ENCODE measurements at places on chromosomes 6 and 20.

- DNase-seq = no peak
Observed at GRCh38 chr6:163483107-163483506, 68.6 kb downstream of the QKI start.

- DNase-seq = no peak
Observed at GRCh38 chr20:62023935-62024334, 41.7 kb downstream of the TAF4 start.

- peak; percentile 36 for DNase-seq
Observed at GRCh38 chr6:2764610-2765165, 505 bp upstream of the WRNIP1 start.

DNA sequence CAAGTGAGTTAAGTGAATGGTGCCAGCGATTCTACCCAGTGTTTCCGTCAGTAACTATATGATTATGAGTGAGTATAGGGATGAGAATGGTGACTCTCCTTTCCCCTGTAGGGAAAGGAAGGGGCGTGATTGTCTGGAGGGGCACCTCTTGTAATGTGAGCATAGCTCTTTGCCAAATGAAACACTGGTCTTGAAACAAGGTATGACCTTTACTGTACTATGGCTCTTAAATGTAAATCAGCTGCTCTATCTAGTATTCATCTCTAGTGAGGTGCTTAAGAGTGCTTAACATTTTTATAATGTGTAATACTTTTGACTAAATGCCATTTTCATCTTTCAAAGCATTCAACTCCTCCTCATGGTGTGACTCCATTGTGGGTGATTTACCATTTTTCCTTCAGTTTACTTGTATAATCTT, 11.0 kb downstream of the PANK2 start:
- no peak for DNase-seq

DNA sequence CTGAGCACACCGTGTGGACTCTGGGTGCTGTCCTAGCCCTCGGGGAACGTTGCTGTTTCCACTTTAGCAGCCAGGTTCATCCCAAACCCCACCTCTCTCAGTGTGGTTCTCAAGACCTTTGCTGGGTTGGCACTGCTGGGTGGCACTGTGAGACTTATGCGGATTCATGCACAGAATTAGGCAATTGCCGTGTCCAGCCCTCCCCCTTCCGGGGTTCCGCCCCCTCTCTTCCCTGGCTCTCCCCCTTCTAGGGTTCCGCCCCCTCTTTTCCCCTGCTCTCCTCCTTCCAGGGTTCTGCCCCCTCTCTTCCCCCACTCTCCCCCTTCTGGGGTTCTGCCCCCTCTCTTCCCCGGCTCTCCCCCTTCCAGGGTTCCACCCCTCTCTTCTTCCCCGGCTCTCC, 39.8 kb upstream of the SLCO4A1 start:
- peak; percentile 7 for DNase-seq

DNA sequence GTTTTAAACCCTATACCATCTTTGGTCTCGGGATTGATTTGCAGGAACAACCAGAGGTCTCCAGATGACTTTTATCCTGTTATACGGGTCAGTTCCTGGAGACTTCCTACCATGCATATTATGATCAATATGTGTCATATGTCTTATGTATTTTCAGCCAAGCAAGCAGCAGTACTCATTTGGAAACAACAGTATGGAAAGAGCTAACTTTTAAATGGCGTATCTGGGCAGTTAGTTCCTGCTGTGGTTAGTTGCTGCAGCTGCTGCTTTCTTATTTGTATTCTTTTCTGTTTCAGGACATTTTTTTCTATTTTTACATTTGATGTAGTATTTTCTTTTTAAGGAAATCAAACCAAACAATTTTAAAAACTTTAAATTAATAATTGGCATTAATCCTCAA, 207.5 kb downstream of the MANEA start:
- no peak for DNase-seq

DNA sequence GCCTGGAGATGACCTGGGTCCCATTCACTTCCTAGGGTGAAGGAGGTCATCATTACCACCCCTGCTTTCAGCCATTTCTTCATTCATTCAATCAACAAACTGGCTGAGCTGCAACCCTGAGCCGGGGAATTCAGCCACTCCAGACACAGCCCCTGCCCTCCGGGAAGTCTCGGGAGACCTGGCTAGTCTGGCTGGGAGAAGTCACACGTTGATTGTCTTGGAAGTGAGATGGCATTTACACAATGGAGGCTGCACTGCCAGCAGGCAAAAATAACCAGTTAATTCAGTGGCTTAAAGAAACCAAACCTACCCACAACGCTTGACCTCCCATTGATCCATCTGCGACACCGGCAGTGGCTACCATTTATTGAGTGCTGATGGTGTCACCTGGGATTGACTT, 2.0 kb upstream of the PMEPA1 start:
- DNase-seq = no peak

GRCh38 chr20:4711511-4711910, 10.2 kb upstream of the PRND start:
- DNase-seq = no peak

- no peak for DNase-seq
Observed at GRCh38 chr6:37507690-37508421, 8.2 kb upstream of the CCDC167 start.

DNA sequence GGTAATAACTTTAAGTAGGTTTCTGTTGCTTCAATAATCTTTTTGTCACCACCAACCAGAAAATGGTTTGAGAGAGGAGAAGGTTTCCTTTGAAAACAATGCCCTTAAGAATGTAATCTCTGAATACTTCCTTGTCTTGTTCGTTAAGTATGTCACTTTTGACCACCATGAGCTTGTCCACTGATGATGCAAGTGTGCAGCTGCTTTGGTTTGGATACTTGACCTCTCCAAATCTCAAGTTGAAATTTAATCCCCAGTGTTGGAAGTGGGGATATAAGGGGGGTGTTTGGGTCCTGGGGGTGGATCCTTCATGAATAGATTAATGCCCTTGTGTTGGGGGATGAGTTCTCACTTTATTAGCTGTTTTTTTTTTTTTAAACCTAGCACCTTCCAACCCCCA, 985.4 kb downstream of the EPHA7 start:
- DNase-seq = no peak

DNA sequence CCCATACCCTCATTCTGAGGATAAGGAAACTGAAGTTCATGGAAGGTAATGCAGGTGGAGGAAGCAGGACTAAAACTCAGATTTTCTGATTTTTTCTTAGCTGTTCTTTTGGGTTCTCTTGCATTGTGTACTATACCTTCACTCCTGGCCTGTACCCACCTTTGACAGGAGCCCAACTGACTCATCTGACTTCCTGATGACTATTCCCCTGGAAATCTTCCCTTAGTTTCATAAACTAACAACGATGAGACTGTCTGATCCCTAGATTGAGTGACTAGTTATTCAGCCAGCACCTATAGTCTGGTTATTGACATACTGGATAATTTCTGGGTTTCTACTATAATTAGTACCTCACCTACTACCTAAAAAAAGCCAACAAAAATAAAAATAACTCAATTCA, 10.1 kb downstream of the CRYBG1 start:
- DNase-seq = no peak

DNA sequence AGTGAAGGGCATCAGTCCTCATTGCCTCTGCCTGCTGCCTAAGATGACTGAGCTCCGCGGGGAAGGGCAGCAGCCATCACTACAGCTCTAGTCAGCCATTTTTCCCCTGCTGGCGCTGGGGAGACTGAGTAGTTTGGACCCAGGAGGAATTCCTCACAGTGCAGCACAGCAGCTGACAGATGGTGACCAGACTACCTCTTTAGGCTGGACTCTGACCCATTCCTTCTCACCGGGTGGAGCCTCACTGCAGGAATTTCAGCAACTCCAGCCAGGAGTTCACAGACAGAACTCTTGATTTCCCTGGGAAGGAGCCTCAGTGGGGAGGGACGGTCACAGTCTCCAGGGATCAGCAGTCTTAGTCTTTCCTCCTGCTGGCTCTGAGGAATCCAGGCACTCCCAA, 492.0 kb upstream of the MMS22L start:
- no peak for DNase-seq

GRCh38 chr6:158022749-158023596, 41.3 kb downstream of the SYNJ2 start:
- no peak for DNase-seq

DNA sequence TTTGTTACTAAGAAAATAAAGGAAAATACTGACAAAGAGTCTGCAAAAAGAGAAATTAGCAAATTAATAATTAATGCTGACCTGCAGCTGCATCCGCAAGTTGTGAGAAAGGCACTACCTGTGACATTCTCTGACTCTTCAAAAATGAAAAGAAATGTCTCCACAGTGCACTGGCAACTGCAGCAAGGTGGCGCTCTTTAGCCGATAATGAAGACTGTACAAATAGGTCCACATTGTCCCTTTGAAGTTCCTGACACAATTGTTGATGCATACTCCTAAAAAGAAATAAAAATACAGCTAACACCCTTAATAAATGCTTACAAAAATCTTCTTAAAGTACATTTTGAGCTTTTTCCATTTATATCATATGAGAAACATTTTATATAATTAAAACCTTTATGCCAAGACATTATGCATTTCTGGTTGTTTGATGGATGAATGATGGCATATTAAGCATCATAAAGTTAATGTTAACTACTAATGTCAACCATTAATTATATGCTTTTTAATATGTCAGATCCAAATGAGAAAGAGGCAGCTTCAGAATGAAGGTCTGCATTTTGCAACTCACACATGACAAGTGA, 96.5 kb downstream of the MMS22L start:
- DNase-seq = peak; percentile 31

DNA sequence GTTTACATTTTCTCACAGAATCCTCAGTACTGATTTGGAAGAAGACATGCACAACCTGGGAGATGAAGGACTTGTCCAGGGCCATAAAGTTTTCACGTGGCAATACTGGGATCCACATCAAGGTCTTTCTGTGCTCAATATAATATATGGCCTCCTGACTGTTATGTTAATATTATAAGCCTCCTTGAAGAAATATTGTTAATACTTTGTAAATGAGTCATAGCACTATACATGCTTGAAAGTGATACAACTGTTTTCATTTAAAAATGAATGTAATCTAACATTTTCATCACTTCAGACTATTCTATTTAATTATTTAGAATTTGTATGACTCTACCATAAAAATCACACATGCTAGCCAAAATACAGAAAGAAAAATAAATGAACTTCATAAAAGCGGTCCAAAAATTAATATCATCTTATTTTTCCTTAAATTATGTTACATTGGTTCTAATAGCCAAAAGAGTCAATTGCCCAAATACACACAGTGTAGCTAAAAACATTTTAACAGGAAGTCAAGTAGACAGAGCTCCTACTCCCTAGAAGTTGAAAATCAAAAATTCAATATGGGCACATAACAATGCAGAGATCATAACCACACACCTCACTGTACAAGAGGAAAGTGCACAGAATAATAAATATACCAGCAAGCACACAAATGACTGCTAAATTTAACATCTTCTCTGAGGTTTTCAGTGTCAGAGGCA, 188.0 kb upstream of the HDDC2 start:
- DNase-seq = no peak

GRCh38 chr6:153957394-153957793, 81.6 kb upstream of the OPRM1 start:
- DNase-seq = no peak

GRCh38 chr6:32937230-32937633, 3.6 kb downstream of the HLA-DMB start:
- no peak for DNase-seq

DNA sequence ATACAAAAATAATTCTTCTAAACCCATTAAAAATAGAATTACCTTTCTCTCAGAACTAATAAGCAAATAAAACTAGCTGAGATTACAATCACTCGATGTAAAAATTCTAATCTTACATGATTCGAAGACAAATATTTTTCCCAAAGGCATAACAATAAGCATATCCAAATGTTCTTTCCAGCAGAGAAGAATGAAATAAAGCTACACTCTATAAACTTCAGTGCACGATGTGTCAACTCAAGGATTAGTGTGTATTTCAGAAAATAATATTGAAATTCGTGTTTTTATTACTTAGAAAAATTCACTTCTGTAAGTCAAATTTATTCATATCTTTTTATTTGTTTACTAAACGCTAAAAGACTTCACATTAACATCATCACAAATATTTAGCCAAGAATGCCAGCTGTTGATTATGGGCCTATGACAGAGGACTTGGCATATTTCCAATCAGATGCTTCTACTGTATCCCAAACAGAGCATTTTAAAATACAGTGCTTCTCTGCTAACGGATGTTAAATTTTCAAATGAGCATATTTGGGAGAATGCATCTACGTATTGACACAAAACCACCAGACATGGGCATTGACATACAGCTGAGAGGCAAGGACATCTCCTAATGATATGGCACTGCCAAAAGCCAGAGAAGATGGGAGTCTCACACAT, 54.7 kb upstream of the PDE7B start:
- DNase-seq = no peak

DNA sequence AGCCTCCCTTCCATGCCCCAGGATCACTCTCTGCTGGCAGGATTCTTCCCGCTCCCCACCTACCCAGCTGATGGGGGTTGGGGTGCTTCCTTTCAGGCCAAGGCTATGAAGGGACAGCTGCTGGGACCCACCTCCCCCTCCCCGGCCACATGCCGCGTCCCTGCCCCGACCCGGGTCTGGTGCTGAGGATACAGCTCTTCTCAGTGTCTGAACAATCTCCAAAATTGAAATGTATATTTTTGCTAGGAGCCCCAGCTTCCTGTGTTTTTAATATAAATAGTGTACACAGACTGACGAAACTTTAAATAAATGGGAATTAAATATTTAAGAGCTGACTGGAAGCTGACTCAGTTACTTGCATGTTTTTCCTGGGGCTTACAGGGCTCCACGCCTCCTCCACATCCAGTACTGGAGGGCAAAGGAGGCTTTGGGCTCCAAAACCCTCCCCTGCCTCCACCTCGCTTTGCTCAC, 24.3 kb upstream of the FANCE start:
- DNase-seq = no peak

DNA sequence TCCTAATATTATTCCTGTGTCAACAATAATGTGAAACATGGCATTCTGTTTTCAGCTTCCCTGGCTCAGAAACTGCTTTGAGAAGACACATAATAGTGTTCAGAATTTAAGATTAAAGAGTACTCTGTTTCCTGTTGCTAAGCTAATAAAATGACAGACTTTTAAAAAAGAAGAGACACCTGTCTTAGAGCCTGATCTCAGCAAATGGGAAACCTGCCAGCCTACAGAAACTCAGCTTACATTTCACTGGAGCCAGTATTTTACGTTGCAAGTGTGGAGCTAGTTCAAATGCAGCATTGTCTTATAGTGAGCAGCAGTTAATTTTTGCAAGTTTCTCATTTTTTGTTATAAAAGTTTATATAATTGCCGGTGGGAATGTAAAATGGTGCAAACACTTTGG, 28.8 kb downstream of the KIZ start:
- DNase-seq = no peak

- DNase-seq = no peak
Observed at GRCh38 chr20:4507288-4507719, 214.4 kb upstream of the PRND start.
